ENCODE measurements at places on chromosomes 11 and 22.

DNA sequence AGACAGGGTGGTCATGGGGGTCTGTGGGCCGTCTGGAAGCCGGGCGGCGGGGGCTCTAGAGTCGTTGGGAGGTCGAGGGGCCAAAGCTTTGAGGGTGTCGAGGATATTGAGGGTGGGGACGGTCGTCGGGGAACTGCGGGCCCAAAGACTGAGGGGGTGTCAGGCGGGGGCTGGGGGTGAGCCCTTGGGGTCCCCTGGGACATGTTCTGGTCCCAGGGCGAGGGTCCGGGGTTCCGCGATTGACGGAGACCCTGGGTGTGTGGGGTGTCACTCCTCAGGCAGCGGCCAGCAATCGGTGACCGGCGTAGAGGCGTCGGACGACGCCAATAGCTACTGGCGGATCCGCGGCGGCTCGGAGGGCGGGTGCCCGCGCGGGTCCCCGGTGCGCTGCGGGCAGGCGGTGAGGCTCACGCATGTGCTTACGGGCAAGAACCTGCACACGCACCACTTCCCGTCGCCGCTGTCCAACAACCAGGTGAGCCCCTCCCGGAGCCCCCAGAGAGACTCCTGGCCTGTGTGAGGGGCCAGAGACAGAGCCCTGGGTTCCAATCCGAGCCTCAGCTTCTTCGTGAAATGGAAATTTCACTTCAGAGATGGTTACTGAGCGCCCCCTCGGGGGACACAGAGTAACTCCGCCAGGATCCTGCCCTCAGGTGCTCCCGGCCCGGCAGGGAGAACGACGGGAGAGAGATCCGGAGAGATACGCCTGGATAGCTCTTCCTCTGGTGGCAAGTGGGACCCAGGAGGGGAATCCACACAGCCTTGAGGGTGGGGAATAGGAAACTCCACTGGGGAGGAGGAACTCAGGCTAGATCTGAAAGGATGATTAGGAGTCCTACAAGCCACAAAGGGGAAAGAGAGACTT, 714 bp downstream of the SDF2L1 start:
- DNase-seq = peak; percentile 57

- DNase-seq = no peak
These were observed 1046.3 kb downstream of the BRD1 start for GRCh38 chr22:48781391-48781790.

DNA sequence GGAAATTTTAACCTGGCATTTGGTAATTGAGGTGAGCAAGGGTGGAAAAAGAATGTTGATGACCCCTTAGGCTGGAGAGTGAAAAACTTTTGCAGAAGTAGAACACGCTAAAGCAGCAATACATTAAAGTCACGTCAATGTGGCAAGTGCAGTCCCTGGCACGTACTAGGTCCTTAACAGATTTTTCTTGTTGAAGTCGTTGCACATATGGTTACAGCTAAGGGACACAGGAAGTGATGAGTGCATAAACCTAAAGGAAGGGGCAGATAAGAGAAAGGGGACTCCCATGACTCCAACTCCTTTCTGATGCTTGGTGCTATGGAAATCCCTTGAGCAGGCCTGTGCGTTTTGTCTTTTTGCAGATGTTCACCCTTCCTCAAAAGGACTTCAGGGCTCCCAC, 1.2 kb downstream of the ACCS start:
- DNase-seq = no peak

- DNase-seq = no peak
These were observed 62.0 kb upstream of the YPEL1 start for GRCh38 chr22:21797444-21798221.

DNA sequence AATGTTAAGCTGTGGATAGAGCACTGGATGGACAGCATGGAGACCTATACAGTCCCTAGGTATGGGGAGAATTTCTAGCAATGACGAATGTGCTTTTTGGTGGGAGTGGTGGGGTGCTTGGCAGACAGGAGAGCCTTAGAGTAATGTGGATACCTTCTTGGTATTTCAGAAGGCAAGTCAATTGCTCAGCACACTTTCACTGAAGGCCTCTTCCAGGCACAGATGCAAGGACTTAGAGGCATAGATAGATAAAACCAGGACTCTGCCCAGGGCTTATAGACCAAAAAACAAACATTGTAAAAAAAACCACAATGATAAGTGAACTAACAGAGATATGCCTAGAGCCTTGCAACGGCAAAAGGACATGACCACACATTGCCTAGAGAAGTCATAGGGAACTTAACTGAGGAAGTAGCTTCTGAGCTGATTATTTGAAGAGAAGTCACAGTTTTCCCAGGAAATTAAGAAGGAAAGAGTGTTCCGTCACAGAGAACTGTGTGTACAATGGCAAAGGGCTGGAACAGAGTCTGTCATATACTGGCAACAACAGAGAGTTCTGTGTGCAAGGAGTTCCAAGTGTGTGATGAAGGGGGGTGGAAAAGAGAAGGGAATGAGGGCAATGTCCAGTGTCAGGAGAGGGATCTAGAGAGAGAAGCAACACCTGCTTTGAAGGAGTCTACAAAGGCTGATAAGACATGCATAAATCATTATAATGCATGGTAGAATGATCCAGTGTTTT, 65.9 kb upstream of the PICALM start:
- DNase-seq = no peak

DNA sequence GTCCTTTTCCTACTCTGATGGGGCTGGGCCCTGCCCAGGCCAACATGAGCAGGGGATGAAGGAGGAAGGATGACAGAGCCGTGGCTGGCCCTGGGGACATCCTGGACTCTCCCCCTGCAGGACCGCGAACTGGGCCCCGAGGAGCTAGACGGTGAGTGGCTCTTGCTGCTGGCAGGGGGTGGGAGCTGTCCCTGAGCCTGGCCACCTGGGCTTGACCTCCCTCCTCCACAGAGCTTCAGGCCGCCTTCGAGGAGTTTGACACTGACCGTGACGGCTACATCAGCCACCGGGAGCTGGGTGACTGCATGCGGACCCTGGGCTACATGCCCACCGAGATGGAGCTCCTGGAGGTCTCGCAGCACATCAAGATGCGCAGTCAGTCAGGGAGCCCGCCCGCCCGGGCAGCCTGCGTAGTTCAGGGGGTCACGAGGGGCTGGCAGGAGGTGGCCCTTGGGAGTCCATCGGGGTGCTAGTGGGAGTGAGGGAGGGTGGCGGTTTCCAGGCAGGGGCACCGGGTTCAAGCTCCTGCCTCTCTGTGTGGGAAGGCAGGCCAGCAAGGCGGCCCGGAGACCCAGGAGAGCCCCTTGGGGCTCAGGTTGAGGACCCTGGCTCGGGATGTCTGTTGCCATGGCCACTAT, 1.0 kb downstream of the CABP4 start:
- no peak for DNase-seq

DNA sequence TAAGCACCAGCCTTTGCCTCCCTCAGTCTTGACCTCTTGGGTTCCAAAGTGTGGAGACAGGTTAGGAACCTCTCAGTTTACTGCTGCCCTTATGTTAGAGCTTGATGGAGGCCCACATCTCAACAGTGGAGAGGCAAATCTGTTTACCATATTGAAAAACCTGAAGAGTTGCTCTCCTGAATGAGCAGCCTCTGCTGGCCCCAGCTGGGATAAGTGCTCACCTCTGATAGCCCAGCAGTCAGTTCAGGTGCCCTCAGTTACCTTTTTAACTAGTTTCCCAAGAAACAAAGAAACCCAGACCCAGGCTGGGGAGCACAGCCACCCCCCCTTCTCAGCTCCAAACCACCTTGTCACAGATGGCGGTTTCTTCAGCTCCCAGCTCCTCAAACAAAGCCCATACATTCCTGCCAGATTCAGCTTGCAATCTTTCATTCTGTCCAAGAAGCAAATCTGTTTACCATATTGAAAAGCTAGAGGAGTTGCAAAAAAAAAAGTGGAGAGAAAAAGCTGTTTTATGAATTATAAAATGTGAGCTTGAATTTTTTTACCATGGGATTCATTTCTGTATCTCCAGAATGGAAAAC, 57.2 kb downstream of the PPFIBP2 start:
- no peak for DNase-seq

GRCh38 chr11:107316426-107316825, 141.2 kb downstream of the CWF19L2 start:
- no peak for DNase-seq

DNA sequence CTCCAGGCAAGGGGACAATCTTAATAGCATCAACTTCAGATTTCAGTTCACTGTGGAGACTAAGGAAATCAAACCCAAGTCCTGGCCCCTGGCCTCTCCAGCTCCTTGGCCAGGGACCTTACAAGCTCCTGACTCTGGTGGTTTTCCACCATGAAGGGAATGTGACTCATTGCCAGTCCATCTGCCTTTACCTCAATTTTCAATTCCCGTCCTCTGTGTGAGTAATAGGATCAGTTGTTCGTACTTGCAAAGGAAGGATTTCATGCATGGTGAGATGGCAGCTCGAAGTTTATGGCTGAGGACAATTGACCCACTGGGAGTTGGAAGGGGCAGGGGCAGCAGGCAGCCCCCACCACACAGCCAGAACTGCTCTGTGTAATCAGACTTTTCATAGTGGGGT, 42.5 kb downstream of the INSC start:
- no peak for DNase-seq

GRCh38 chr11:18703001-18703763, 4.6 kb downstream of the TMEM86A start:
- DNase-seq = no peak

DNA sequence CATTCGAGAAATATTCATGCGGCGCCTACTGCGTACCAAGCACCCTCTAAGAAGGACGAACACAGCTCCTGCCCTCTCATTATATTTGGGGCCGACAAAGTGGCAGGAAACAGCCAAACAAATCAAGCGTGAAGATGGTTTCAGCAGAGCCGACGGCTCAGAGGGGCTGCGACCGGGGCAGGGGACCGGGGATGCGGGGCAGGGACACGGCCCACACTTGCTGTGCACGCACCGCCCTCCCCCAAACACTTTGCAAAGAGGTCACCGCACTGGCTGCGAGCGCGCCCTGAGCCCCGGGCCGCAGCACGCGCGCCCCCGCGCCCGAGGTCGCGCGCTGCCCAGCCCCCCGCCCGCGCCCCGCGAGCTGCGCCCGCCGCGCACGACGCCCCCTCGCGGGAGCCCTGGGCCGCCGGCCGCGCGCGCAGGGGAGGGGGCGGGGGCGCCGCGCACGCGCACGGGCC, 255 bp upstream of the SYNGR1 start:
- DNase-seq = peak; percentile 41

GRCh38 chr11:118615282-118615975, 8.0 kb downstream of the PHLDB1 start:
- no peak for DNase-seq

All from CD4-positive, alpha-beta T cell treated with Interleukin-15 for 1 hour (primary cell).